ENCODE measurements at places on chromosomes 2 and 18.

DNA sequence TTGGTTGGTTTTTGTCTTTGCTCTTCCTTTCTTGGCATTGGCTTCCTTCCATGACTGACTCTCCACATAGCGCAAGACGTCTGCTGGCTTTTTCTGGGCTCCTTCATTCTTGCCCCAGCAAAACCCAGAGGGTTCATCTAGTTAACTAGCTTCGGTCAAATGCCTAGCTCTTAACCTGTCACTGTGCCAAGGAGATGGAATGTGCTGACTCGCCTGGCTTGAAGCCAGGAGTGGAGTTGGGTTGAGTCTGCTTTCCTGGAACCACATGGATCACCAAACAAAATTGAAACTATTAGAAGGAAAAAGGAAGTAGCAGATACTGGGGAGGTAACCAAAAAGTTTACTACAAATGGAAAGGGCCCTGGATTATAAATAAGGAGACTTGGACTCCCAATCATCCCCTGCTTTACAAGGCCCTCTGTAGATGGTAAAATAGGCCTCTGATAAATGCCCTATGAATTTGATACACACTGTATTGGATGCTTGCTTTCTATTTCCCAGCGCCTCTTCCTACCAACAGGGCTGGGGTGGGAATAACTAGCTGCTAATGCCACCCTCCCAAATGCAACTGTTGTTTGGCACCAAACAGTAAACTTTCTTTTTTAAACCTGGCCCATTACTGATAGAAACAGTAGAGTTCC is 11.3 kb downstream of the MALT1 start:
- DNase-seq, result peak; percentile 58

- no peak for DNase-seq
These were observed 22.1 kb downstream of the INHBB start for GRCh38 chr2:120368086-120368485.

DNA sequence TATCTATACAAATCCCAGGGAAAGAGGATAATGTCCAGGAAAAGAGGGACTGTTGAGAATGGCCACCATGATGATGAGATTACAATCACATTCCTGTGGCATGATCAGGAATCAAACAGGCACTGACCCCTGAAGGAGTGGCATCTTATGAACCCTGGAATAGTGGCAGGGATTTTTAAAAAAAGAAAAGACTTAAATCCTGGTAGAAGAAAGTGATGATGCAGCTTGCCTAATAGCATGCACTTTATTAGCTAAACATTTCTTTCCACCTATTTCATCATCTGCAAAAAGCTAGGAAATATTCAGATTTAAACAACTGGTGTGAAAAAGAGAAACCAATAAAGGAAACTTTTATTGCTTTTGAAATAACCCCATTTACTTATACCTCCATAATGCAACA is 87.2 kb upstream of the FSHR start:
- DNase-seq, result no peak

GRCh38 chr2:98457045-98457696 is 12.5 kb downstream of the INPP4A start:
- DNase-seq, result peak; percentile 76

- no peak for DNase-seq
These were observed 106.4 kb downstream of the KCNH7 start for GRCh38 chr2:162731917-162732804.

GRCh38 chr18:24013051-24013450 is 1.5 kb upstream of the TTC39C start:
- DNase-seq, result no peak

DNA sequence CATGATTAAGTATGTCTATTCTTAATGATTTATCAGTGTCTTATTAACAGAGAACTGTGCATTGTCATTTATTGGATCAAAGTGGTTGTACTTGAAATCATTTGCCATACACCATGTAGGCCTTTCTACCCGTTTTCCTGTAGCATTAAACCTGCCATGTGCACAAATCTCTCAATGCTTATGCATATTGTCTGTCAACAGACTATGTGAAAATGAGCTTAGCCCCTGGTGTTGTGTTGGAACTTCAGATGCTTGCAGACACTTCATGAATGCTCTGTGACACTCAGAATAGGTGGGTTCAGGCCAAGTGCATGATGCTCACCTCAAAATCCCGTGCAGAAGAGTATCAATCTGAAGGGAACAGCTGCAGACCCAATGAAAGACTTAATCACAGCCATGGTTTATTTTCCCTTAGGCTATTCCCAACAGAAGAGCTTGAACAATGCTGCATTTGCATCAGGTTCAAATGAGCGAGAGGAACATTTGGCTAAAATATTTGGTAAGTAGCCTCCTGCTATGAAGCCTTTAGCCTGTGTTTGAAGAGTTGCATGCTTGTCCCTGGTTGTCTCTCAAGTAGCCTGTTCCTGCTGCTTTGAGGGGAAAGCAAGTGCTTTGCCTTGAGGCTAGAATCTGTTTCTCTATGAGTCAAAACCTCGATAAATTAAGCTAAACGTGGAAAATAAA is 6.1 kb downstream of the C2orf92 start:
- DNase-seq, result no peak

- DNase-seq, result no peak
These were observed 22.1 kb upstream of the KCNG2 start for GRCh38 chr18:79775441-79776221.

GRCh38 chr18:12376034-12376753 is 833 bp downstream of the AFG3L2 start:
- DNase-seq, result peak; percentile 13

DNA sequence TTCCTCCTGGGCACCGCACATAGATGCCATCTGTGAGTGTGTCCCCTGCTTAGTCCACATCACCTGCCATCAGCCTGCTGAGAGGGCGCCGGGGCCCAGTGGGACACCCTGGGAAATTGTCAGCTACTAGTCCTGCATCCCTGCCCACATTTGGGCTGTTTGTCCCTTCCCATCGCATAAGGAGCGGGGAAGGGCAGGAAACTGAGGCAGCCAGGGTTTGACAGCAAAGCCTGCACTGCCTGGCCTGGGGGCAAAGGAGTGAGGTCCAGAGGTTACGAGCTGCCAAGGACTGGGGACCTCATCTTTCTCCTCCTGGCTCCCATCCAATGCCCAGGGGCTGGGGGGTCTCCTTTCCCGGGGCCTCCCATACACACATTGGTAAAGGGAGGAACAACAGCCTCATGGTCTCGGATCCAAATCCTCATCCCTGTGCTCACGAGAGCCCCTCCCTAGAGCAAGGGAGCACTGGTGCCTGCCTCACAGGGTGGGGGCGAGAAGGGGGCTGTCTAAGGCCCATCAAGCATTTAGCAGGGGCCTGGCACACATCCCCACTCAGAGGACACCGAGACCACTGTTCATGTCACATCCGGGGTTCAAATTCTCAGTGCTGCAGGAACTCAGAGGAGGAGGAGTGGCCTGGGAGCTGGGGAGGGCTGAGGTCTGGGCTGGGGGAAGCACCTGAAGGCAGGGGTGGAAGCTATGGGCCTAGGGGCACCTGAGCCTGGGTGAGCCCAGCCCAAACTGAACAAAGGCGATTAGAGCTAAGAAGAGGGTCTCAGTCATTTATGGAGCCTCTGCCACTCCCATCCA is 113.8 kb downstream of the SMAD7 start:
- DNase-seq, result no peak

GRCh38 chr2:101219246-101219645 is 33.4 kb upstream of the CNOT11 start:
- DNase-seq, result no peak

DNA sequence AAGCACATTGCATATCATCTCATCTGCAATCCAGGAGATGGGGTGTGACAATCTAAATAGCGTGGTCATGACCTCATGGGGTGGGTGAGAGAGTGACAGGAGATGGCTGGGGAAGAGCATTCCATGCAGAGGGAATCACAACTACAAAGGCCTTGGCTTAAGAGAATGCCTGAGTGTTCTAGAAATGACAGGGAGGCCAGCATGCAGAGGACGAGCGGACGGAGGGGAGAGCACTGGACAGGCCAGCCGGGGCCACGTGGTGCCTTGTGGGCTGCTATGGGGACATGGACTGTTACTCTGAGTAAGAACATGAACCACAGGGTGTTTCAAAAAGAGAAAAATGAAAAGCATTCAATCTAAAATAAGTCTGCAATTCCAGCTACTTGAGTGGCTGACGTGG is 117.9 kb upstream of the ODC1 start:
- DNase-seq, result no peak

DNA sequence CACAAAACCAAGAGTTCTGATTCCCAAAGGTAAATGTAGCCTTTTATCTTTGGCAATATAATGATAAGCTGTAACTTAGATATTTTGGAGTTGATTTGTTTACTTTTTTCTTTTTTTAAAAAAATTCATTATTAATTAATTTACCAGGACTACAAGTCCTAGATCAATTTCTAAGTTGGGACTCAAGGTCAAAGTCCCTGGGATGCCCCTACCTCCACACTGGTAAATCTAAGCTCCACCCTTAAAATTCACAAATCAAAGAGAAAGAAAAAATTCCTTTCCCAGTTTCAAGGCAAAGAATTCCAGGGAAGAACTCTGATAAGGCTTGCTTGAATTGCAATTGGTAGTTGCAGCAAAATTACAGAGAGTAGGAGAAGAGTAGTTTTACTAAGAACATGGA is 71.3 kb downstream of the MDH1 start:
- DNase-seq, result no peak

GRCh38 chr2:237878321-237879057 is 19.1 kb downstream of the RAMP1 start:
- no peak for DNase-seq

GRCh38 chr2:211487733-211488132 is 931.3 kb downstream of the CPS1 start:
- DNase-seq, result no peak

DNA sequence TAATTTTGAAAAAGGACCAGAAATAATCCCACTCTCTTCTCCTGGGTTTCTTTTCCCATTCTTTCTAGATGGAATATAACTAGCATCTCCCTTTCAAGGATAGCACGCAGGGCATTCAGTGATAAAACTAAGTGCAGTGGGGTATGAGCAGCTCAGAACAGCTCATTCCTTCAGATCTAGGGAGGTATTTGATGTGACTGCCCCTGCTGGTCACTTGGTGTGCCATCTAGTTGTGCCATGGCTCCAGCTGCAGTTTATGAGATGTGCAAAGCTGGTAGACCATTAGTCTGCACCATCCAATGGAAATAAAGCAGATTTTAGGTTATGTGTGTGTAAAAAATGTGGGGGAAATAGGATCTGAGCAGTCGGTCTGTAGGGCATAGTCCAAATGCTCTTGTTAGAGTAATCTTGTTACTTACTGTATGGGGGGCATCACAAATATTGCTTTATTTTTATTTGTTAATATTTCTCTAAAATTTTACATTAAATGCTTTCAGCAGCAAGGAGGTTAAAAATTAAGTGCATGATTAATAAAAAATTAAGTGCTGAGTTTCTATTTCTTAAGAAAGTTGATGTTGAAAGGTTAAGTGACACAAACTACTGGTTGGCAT is 38.9 kb downstream of the CTAGE1 start:
- peak; percentile 50 for DNase-seq

GRCh38 chr2:165617741-165618481 is 148.4 kb downstream of the CSRNP3 start:
- no peak for DNase-seq

DNA sequence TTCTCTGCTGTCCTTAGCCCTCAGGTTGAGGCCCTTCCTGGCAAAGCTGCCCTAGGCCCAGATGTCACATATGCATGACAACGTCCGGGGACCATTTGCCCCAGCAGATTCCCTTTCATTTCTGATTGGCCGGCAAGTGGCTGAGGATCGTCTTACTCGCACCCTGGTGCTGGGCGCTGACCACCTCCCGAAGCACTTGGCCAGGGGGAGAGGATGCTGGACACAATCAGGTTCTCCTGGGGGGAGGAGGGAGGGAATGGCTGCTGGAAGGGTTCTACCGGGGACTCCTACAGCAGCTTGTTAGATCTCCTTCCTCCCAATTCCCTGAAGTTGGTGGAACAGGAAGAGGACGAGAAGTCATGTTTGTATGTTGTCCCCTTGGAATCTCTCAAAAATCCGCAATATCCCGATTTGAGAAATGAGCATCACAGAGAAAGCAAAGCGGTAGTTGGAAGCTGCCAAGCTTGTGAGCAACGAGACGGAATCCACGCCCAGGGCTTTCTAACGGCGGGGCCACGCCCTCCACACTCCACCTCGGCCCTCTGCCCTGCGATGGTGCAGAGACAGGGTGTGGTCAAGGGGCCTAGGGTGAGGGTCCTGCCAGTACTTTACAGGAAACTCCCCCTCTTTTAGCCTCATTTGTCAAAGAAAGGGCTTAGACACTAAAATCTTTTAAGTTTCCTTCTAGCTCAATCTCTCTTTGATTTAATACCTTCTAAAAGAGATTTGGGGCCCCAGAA is 61.8 kb upstream of the YWHAQ start:
- no peak for DNase-seq

DNA sequence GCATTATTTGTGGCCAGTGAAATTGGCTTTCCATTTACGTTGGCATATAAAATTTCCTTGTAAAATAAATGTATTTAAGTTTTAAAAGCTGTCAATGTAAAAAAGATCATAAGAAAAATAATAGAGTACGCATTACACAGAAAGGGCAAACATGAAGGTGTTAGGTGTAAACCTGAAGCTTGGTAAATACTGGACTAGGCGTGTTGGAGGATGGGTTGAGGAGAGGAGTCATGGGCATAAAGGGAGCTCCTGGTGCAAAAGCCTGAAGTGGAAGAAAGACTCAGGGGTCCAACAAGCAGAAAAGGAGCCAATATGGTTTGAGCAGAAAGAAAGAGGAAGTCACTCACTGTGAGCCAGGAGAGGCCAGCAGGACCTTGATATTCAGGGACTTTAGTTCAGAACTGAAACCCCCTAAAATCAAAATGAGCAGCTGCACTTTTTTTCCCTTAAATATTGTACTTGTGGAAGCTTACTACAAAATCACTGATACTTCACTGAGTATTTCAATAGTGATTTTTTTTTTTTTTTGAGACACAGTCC is 24.4 kb downstream of the SP5 start:
- DNase-seq, result no peak

DNA sequence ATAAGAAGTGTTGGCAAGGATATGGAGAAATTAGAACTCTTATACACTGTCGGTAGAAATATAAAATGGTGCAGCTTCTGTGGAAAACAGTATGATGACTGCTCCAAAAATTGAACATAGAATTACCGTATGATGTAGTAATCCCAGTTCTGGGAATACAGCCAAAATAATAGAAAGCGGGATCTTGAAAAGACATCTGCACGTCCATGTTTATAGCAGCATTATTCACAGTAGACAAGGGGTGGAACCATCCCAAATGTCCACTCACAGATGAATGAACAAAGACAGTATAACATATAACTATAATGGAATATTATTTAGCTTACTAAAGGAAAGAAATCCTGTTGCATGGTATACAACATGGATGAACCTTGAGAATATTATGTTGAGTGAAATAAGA is 257.7 kb downstream of the TDRD15 start:
- DNase-seq, result no peak
